ENCODE measurements at places on chromosomes 4 and X.

DNA sequence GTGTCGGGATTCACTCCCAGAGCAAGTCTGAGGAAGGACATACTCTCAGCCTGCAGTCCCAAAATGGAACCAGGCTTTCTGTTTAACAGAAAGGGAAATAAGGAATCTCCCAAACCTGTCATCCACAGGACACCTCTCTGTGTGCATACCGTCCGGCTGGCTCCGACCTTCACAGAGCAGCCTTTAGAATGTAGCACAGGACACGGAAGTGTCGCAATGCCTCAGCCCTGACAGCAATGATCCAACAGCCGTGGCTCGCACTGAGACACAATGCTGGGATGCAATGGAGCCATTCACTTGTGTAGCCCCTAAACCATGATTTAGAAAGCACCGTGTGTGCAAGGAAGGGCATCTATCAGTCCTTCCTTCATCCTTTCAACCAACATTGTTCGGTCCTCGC is 15.5 kb upstream of the HELT start:
- DNase-seq: no peak

- DNase-seq: no peak
These were observed 62.5 kb upstream of the SH3RF1 start for GRCh38 chr4:169333265-169333664.

GRCh38 chrX:142998447-142999198 is 27.1 kb upstream of the SPANXN4 start:
- DNase-seq: no peak

GRCh38 chr4:85762529-85762871 is 287.6 kb downstream of the ARHGAP24 start:
- peak; percentile 93 for DNase-seq

DNA sequence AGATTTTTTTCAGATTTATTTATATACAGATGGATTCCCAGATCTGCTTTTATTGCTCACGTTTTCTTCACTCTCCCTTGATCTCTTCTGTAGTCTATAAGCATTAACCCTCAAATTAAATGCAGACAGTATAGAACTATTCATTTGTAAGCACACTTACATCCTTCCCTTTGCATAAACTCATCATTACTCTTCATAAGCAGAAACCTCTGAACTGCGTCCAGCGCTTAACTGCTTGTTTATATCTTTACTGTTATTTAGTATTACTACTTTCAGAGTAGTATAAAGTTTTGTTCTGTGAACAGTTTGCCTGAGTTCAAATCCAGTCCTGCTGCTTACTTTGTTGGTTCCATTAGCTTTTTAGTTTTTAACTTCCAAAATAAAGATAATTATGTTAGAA is 132.9 kb downstream of the STIM2 start:
- peak; percentile 57 for DNase-seq

- DNase-seq: peak; percentile 3
These were observed 50.0 kb downstream of the CYTL1 start for GRCh38 chr4:4969298-4969697.

- DNase-seq: no peak
These were observed 121.0 kb downstream of the PCDH19 start for GRCh38 chrX:100289066-100289558.

DNA sequence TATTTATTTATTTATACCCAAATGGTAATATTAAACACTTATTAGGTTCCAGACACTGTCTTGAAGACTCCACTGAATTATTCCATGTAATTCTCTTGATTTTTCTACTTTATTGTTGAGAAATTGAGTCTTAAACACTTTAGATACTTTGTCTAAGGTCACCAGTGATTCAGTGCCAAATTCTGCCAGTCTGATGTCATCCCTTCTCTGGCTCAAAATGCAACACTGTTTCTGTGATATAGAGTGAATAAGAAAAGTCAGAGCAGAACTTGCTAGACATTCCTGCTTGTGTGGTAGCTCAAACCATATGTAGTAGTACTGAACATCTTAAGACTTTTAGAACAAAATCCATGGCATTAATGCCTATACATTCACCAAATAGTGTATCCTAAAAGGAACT is 164.3 kb downstream of the GABRB1 start:
- DNase-seq: peak; percentile 26

GRCh38 chr4:81652069-81652478 is 180.4 kb upstream of the RASGEF1B start:
- DNase-seq: no peak

DNA sequence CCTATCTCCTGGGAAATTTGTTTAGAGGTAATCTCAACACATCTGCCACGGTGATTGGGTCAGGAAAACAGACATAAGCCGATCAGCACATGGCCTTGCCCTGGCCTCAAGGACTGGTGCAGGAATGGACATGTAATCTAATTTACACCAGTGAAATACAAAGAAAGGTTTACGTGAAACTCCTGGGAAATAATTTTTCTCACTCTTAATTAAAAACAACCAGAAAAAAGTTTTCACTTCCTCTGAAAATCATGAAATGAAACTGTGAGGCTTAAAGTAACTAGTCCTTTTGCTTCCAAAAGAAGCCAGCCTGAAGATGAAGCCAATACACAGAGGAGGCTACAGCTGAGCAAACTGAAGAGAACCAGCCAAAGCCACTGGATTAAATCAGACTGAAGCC is 154.1 kb upstream of the FAM241A start:
- no peak for DNase-seq

- DNase-seq: peak; percentile 12
These were observed 1.8 kb downstream of the CAMK2D start for GRCh38 chr4:113759696-113760093.

DNA sequence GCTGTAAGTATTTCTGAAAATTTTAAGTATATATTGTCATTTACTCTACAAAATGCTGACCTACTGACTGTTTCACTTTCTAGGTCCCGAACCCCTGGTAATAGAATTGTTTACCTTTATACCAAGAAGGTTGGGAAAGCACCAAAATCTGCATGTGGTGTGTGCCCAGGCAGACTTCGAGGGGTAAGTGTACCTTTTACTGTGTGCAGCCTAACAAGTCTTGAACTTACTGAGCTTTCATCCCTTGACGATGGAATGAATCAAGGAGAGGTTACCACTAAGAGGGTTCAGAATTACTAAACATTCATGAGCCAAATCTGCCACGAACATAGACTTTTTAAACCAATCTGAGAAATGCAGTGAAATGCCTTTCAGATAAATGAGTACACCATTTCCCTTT is 1.6 kb downstream of the RPL34 start:
- DNase-seq: no peak

DNA sequence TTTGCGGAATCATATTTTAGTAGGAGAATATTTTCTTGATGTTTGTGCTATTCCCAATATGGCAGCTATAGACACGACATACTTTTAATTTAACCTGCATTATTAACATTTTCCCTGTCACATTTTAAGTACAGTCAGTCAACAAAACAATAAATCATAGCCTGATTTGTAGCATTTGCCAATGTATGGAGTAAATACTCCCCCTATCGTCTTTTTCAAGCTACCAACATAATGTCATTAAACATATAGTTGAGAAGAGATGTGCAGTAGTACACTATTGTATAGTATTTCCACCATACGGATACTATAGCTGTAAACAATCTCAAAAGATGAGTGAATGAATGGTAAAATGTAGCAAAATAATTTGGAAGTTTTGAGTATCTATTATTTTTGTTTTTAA is 303.7 kb upstream of the MAGEB2 start:
- DNase-seq: no peak

DNA sequence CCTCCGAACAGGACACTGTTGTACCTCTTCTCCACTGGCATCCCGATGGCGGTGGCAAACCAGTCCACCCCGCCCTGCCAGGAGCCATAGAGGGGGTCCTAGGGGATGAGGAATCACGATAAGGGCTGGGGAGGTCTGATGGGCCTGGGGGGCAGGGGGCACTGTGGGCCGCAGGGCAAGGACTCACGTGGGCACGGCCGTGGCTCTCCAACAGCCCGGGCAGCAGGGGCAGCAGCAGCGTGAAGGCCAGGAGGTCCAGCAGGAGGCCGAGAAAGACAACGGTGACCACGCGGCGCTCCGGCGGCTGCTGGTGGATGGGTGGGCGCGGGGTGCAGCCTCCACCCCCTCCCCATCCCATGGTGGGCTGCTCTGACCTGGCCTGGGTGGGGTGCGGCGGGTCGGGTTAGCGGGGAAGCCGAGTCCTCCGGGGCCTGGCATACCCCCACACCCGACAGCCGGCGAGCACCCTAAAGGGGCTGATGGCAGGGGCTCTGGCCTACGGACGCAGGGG is 29.6 kb downstream of the NOP14 start:
- DNase-seq: no peak

DNA sequence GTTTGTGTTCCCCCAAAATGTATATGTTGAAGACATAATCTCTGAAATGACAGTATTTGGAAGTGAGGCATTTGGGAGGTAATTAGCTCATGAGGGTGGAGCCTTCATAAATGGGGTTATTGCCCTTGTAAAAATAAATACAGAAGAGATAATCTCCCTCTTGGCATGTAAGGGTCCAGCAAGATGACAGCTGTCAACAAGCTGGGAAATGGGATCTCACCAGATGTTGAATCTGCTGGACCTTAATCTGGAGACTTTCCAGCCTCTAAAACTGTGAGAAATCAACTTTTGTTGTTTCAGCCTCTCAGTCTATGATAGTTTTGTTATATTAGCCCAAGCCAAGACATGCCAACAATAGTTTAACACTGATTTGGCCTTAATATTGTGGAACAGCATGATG is 438.2 kb upstream of the PCDH7 start:
- no peak for DNase-seq

DNA sequence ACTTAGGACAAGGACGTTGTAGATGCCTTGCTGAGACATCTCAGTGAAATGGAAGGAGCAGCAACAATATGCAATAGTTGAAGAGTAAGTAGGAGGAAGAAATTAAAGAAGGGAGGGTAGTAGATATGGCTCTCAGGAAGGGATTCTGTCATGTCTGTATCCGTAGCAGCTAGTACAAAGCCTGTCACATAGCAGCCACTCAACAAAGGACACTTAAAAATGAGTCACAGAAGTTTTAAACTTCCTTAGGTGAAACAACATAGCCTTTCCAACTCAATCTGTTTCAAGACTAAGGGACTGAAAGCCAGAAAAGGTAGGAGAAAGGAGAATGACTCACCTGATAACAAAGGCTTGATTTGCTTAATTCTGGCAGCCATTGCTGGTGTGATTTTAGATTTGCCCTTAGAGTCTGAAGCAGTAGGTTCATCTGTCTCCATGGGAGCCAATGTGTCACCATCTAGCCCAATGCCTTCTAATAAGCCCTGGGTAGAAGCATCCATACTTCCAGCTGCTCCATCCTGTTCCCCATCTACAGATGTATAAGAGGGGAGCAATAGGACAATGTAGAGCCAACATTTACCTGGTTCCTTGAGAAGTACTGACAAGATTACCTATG is 86.6 kb downstream of the HUWE1 start:
- DNase-seq: no peak
